ENCODE measurements at places on chromosomes 4 and X.

DNA sequence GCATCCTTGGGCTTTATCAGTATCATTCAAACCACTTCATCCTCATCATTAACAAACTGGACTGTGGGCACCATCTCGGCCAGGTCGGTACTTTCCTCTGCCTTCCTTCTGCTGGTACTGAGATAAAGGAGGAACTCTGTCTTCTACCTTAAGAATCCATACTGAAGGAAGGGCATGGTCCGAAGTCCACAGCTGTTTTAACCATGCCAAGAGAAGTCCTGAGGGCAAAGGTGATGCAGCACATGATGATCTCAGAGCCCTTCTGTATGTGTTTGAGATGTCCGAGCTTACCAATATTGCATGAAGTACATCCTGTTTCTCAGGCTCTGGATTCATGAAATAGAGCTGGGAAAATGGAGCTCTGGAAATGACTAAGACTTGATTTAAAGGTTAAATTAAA lies 125.5 kb upstream of the STS start:
- DNase-seq: no peak

- no peak for DNase-seq
Observed at GRCh38 chr4:185893500-185893899, 81.5 kb upstream of the SORBS2 start.

DNA sequence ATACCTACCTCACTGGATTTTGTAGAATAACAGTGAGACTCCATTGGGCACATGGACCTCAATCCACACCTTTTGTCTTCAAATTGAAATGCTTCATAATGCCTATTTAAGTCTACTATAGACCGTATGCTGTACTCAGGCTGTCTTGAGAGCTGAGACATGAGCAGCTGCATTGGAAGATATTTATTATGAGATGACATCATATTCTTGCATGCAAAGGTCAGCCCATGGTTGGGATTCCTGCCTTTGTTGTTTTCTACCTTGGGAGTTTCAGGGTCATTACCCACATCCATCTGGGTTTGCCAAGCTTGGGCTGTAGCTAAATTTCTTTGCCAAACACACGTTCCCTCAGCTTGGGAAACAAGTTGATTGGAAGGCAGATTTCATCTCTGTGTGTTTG lies 33.2 kb upstream of the MAMLD1 start:
- DNase-seq: no peak

GRCh38 chrX:134416087-134416486 lies 43.9 kb upstream of the HPRT1 start:
- DNase-seq: no peak

GRCh38 chr4:109921384-109921808 lies 8.7 kb downstream of the EGF start:
- no peak for DNase-seq

DNA sequence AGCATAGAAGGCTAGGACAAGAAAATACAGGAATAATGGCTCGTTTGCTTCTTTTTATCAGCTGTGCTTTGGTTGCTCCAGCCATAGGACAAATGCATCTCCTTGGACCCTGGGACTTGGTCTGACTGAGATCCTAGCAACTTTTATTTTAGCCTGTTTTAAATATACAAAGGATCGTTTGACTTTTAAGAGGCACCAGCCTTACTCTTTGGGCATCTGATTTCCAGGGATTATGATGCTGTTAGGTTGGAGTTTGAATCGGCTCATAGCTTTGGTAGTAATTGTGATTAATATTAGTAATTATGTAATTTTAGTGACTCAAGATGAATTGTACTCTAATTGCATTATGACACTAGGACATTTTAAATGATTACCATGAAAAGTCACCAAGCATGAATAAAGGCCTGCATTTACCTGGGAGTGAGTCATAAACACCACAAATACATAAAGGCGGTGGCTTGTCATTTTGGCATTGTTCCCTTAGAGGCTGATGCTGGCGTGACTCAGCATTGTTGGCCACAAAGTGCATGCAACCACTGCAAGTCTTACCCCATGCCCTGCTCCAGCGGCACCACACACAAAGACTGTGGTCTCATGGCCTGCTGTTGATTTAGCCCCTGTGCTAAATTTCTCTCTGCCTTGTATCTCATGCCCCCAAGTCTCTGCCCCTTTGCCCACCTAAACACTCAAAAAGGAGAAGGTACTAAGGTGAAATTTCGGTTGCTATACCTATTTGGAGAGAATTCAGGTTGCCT lies 12.4 kb downstream of the GPAT3 start:
- DNase-seq: peak; percentile 56

- no peak for DNase-seq
Observed at GRCh38 chr4:6365545-6366086, 96.0 kb downstream of the WFS1 start.

DNA sequence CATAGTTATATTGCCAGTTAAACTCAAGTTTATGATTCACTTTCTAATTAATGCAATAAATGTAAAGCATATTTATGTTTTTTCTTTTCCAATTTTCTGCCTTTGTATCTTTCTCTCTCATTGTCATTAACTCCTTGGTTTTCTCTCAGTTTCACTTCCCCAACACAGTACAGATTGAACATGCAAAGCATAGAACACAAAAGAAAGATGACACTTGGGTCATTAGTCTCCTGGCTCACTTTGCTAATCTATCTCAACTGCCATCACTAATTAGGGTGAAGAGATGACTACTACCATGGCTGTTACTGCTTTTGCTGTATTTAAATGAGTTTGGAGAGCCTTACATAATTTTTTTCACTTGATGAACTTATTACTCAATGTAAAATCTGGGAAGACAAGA lies 12.3 kb upstream of the NAA11 start:
- no peak for DNase-seq

- no peak for DNase-seq
Observed at GRCh38 chr4:159297091-159297490, 194.2 kb downstream of the RAPGEF2 start.

- no peak for DNase-seq
Observed at GRCh38 chr4:110970642-110971041, 347.8 kb upstream of the PITX2 start.

GRCh38 chr4:47462799-47463234 lies 685 bp downstream of the COMMD8 start:
- DNase-seq: no peak

DNA sequence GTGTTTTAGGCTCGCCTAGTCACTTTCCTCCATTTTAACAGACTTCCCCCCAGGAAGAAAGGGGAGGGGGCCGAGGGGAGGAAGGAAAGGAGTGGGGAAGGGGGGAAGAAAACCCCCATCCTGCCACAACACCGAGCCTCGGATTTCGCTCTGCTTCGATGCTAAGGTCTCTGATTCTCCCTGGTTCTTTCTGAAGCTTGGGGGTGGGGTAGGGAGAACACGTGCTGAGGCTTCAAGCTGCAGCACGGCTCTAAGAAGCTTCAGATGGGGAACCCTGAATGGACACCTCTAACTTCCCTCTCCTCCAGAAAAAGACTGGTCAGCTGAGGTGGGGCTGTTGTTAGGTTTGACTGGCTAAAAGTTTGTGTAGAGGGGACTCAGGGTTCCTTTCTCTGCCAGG lies 61.8 kb downstream of the RHOH start:
- DNase-seq: no peak

DNA sequence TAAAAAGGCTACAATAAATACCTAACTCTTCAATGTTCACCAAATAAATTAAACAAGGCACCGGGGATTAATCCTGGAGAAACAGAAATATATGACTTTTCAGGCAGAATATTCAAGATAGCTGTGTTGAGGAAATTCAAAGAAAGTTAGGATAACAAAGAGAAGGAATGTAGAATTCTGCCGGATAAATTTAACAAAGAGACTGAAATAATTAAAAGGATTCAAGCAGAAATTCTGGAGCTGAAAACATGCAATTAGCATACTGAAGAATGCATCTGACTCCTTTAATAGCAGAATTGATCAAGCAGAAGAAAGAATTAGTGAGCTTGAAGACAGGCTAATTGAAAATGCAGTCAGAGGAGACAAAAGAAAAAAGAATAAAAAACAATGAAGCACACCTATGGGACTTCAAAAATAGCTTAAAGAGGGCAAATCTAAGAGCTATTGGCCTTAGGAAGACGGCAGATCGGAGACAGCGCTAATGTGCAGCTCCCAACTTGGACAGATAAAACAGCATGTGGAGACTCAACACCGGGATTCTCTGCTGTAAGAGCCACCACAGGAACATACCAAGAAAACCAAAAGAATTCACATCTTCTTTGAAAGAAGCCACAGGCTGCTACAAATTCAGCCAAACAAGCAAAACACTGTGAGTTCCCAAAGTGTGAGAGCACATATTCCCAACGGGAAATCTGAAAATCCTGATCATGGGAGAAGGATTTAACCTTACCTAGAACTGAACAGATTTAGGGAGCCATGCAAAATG lies 1290.9 kb downstream of the PCDH18 start:
- no peak for DNase-seq

DNA sequence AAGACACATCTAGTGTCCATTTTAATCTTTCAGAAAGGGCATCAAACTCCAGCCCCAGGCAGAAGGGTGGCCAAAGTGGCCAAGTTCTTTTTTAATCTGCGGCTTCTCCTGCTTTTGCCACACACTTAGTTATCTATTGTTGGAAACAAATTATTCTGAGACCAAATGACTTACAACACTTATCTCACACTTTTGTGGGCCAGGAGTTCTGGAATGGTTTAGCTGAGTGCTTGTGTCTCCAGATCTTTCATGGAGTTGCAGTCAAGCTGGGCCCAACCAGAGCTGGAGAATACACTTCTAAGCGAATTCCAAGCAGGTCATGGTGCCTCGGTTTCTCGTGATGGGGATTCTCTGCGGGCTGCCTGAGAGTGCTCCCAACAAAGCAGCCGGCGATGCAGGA lies 4.0 kb downstream of the TXK start:
- DNase-seq: no peak

- DNase-seq: peak; percentile 25
Observed at GRCh38 chrX:39576041-39576872, 521.5 kb downstream of the BCOR start.

DNA sequence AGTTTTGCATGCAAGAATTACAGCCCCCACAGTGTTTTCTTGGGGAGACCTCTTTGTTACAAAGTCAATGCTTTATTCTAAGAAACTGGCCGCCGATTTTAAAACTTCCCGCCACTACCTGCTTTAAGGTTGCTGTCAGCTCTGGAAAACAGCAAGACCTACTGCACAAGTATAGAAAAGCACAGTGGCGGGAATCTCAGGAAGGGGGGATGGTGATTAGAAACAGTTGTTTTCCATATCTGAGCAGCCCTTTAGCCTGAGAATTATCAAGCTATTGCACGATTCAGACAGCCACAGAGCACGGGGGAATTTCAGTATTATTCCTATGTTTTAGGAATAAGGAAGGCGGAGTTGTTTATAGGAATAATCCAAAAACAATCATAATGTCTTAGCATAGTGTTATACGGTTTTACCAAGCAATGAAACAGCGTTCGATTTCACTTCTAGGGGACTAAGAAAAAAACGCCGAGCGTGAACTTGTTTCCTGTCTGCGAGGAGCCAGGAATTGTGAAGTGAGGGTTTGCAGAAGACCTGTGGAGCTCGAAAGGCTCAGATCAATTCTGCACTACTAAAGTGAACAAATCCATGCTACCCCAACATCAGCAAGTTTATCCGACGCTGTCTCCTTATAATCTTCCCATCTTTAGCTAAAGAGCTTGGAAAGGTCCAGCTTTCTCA lies 81.3 kb downstream of the HMGN5 start:
- no peak for DNase-seq

- peak; percentile 61 for DNase-seq
Observed at GRCh38 chrX:133921764-133922389, 63.5 kb downstream of the GPC3 start.

- no peak for DNase-seq
Observed at GRCh38 chrX:10108288-10108687, 48.5 kb upstream of the CLCN4 start.

DNA sequence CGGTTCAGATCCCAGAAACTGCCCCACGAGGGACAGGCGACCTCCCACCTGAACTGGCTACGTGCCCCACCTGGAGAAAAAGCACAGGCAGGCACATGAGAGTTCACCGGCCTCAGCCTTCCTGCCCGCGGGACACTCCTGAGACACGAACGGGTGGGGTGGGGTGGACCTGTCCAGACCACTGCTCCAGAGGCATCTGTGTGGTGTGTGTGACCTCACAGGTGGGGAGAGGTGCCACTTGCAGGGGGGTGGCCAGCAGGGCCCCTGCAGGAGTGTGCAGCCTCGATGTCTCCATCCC lies 18.5 kb downstream of the NELFA start:
- no peak for DNase-seq

GRCh38 chrX:113305496-113305895 lies 464.9 kb upstream of the AMOT start:
- DNase-seq: no peak

DNA sequence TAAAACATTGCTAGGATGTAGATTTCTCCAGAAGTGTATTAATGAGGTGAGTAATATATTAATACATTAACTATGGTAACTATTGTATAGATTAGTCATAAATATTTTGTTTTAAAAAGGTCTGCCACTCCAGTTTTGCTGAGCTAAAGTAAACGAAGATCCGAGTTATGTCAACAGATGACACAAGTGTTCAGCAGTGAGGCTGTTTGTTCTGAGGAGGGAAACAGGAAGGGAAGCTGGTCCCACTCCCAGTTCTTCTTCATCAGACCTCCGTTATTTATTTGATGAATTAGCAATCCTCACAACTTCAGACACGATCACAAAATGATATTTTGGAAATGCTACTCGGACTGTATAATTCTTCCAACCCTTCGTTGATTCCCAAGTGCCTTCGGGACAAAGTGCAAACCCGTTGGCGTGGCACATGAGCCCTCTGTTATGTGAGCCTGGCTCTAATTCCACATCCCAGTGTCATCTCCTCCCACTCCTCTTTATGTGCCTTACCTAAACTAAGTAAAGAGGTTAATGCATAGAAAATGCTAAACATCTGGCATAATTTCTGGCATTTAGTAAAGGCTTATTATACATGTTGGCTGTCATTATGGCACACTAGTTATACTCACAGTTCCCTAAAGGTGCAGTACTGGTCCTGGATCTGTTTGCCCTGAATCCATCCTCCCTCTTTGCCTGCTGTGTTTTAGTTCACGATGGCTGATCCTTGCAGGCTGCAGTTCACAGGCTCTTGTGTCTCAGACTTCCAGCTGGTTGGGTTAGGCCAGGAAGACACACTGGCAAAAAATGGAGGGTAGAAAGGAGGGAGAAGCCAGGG lies 190.6 kb upstream of the LNX1 start:
- DNase-seq: peak; percentile 23

- DNase-seq: no peak
Observed at GRCh38 chrX:47189906-47190305, 3.7 kb upstream of the UBA1 start.

DNA sequence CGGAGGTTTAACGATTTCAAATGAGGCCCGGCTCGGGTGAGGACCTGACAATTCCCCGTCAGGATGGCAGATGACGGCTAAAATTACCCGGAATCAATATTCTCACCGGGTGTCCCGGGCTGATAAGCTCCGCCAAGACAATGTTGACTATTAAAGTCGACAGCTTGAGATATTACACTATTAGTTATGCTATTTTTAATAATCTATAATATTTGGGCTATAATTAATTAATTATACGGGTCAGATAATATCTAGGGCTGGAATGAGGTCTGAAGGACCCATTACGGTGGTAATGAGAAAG lies 9.4 kb upstream of the NKX1-1 start:
- no peak for DNase-seq

Data from NCI-H774 (cell line).